Stimulated activated CD4-positive, alpha-beta T cell treated with anti-CD3 and anti-CD28 coated beads, Interleukin-1b, Interleukin-23, amount 100 ng/mL, for 48 hours (primary cell): ENCODE measurements at places on chromosomes 16 and 17.

GRCh38 chr16:13041180-13041579 lies 139.8 kb downstream of the SHISA9 start:
- no peak for DNase-seq

DNA sequence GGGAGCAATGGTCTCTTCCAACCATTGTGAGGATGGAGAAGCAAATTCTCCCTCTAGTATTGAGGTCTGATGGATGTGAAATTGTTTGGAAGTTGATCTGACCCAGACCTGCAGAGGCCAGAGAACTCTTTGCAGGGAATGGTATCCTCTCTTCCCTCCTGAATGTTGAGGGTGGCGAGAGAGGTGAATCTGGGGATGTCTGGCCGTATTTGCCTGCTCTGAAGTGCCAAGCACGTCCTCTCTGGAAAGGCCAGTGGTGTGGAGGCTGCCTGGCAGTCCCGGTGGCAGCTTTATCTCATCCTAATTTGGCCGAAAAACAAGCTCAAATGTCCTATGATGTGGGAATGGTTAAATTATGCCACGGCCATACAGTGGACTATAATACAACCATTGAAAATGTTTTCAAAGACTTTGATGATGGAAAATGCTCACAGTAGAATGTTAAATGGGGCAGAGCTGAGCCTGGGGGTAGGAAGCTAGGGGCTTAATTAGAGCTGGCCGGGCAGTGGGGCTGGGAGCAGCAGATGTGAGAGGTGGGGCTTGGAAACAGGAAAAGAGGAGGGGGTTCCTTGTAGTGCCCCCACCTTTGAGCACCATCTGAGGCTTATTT lies 30.8 kb downstream of the WSCD1 start:
- DNase-seq = no peak

- no peak for DNase-seq
Measured at GRCh38 chr16:5761592-5761991, 664.0 kb upstream of the EEF2KMT start.

DNA sequence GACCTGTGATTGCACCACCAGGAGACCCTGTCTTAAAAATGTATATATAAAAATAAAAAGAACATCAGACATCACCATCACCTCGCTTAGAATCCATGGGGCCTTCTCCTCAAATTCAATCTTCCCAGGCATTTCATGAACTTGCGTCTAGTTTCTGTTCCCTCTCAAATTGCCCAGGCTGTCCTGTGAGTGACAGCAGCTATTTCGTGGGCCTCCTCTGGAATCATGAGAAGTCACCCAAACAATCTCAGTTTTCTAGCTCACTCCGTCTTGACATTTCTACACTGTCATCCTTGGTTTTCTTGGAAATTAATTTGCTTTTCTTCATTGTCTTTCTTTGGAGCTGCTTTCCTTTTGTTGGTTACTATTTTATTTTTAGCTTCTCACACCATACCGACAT lies 7.3 kb downstream of the SLC52A1 start:
- DNase-seq = no peak

DNA sequence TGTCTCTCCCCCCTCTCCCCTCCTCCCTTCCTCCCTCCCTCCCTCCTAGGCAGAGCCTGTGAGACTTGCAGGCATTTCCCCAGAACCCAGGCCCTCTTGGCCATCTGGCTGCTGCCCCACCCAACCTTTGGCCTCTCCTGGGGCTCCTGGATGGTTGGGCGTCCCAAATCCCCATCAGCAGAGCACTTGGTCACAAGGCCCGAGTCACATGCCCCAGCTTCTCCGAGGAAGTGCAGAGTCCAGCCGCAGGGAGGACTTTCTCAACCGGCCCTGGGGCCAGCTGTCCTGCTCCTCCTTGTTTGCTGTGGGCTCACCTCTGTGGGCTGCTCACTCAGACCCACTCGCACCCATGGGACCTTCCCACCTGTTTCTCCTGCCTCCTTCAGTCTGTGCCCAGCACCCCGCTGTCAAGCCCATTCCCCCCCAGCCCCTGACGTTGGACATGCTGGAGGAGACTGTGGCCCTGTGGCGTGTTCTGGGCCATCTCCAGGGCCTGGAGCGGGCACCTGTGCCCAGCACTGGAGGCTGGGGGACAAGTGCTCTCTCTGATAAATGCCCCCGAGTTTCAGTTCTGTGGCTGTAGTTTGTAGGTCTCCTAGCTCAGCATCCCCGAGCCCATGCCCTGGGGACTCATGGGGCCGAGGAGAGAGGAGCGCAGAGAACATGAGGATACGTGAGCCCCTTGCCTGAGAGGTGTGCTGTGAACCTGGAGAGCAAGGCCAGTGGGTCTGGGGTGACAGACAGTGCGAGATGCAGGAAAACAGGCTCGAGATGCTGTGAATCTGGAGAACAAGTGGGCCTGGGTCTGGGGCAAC lies 42.3 kb upstream of the ZNF750 start:
- DNase-seq = no peak
